ELR (cell line): ENCODE measurements at places on chromosomes 13 and 19.

DNA sequence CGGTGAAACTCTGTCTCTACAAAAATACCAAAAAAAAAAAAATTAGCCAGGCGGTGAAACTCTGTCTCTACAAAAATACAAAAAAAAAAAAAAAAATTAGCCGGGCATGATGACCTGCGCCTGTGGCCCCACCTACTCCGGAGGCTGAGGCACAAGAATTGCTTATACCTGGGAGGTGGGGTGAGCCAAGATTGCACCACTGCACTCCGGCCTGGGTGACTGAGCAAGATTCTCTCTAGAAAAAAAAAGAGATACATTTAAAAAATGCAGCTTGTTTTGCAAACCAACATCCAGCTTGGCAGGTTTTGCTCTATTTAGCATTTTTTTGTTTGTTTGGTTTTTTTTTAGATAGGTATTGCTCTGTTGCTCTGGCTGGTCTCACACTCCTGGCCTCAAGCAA is 6.7 kb upstream of the PGPEP1 start:
- DNase-seq = no peak

DNA sequence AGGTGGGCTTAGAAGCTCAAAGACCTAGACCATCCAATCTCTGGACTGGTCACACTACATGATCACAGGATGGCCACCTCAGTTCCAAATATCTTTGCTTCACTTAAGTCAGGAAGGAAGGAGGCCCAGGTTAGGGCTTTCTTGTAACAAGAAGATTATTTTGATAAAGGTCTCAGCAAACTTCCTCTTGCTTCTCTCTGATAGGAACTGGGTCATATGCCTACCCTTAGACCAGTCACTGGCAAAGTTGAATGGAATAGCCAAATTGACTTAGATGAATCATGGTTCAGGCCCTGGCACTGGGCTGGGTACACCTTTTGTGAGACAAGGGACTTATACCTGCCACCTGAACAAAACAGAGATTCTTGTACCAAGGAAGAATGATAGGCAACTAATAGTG is 11.0 kb downstream of the FRY start:
- DNase-seq = no peak

DNA sequence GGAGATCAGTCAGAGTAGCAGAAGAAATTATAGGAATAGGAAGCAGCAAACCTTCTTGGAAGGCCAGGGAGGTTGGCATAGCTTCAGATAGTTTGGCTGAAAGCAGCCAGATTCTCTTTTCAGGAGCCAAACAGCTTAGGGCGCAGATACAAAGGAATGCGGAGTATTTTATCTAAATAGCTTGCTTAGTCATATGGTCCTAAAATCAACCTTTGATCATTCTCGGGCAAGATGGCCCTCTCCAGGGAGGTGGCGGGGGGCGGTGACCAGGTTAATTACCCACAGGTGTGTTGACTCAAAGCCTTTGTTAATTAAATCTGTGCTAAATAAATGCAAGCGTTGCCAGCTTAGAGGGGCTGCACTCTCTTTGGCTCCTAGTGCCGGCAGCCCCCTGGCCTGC is 12.5 kb upstream of the NCR1 start:
- no peak for DNase-seq

- DNase-seq = no peak
These were observed 16.0 kb downstream of the DPRX start for GRCh38 chr19:53647792-53648191.

- no peak for DNase-seq
These were observed 82.1 kb downstream of the DLEU7 start for GRCh38 chr13:50761406-50761805.

GRCh38 chr19:49533551-49534488 is 6.0 kb downstream of the RCN3 start:
- DNase-seq = peak; percentile 54

GRCh38 chr19:50720921-50721381 is 1.3 kb upstream of the SHANK1 start:
- DNase-seq = peak; percentile 82

GRCh38 chr13:94050686-94051085 is 428.8 kb downstream of the DCT start:
- no peak for DNase-seq

GRCh38 chr13:30121666-30122065 is 185.7 kb downstream of the KATNAL1 start:
- no peak for DNase-seq
